Head of caudate nucleus (tissue), 42 donors: ENCODE measurements at places on chromosomes 3 and 15.

DNA sequence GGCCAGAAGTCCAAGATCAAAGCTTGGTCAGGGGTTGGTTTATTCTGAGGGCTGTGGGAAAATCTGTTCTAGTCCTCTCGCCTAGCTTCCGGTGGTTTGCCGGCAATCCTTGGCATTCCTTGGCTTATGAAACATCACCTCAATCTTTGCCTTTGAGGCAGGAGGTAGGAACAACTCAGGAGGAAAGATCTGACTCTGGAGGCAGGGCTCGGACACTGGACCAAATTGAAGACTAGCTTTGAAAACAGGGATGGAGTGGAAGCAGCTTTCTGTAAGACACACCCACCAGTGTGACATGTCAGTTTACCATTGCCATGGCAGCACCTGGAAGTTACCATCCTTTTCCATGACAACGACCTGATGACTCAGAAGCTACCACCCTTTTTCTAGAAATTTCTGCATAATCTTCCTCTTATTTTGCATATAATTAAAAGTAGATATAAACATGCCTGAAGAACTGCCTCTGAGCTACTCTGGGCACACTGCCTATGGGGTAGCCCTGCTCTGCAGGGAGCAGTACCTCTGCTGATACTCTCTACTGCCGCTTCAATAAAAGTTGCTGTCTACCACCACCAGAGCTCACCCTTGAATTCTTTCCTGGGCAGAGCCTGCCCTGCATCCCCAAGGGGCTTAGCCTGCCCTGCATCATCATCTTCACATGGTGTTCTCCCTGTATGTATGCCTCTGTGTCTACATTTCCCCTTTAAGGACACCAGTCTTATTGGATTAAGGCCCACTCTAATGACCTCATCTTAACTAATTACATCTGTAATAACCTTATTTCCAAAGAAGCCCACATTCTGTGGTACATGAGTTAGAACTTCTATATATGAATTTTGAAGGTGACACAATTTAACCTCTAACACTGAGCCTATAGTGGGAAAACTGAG, 38.3 kb upstream of the TM4SF4 start:
- DNase-seq: no peak

- no peak for DNase-seq
These were observed 62.5 kb upstream of the FOXB1 start for GRCh38 chr15:59941612-59942011.

GRCh38 chr3:131007782-131008181, 18.8 kb downstream of the ASTE1 start:
- no peak for DNase-seq

DNA sequence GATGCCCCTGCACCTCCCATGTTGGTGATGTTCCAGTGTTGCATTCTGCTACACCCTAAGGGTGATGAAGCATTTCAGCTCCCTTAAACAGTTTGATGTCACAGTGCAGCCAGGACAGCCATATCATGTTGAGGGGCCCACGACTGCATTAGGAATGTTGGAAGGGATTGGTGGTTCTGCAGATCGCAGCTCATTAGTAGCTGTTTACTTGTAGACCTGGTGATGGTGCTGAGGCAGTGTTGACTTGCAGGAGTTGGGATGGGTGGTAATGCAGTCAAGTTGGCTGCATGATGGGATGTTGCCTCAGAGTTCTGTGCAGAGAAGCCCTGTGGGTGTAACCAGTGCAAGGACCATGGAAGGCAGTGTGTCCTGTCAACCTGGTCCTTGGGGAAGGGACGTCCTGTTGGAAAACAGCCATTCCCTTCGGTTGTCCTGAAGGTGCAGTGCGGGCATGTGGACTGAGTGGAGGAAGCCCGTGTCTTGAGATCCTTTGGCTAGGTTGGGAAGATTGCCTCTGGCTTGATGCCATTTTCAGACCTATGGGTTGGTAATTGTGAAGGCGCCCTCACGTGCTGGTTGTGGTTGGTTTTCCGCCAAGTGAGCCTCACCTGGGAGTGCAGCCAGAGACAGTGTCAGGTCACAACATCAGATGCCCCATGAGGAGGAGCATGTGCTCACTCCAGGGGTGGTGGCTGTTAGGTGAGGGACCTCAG, 100.7 kb downstream of the SNRPN start:
- no peak for DNase-seq

DNA sequence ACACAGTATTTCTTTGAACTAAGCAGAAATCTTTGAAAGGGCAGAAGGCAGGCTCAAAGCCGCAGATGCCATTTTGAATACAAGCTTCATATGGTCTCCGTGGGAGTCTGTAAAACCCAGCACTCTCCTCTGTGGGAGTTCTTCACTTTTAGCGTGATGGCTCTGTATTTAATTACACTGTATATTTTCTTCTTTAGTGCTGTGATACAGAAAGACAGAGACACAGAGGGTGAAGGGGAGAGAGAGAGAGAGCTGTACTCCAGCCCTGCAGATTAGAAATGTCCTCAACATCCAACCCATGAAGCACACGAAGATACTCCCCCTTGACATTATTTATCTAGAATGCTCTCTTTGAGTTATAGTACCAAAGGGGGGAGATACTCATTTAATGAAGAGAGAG, 752.6 kb upstream of the NR2F2 start:
- no peak for DNase-seq

GRCh38 chr3:98823791-98824190, 60.7 kb downstream of the ST3GAL6 start:
- DNase-seq: no peak
